Liver (tissue), 10 donors: ENCODE measurements at places on chromosomes 2 and 18. TPM values are rescaled to one million over a fixed set of nuclear protein-coding genes. Genes with fewer than 3 reads are reported as not detected.

DNA sequence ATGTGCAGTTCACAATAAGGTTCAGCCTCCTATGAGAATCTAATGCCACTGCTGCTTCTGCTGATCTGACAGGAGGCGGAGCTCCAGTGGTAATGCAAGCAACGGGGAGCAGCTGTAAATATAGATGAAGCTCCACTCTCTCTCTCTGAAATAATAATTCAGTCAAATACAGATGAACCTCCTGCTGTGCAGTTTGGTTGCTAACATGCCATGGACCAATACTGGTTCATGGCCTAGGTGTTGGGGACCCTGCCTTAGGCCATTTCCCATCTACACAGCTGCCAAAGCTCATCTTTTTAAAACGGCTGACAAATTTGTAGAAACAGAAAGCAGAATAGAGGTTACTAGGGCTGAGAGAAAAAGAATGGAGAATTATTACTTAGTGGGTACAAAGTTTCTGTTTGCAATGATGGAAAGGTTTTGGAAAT, 10.7 kb upstream of the HNRNPA3 start:
- no peak for DNase-seq
- no peaks in the 10 kb centered on the region for H3K27me3 ChIP-seq

- H3K27me3 ChIP-seq = no peaks in the 10 kb centered on the region
- no peak for DNase-seq
- no peak overlapping the region for H3K4me3 ChIP-seq
- H3K4me1 ChIP-seq = peaks cover 11% of the 10 kb centered on the region
- H3K27ac ChIP-seq = no peak overlapping the region
Observed at GRCh38 chr2:68646303-68646702, 2.9 kb downstream of the PROKR1 start.

The NTSR2 gene
- not detected for total RNA-seq

The PDCL3 gene
- total RNA-seq = 5.0 TPM
